ENCODE measurements at places on chromosomes 5 and 9.

DNA sequence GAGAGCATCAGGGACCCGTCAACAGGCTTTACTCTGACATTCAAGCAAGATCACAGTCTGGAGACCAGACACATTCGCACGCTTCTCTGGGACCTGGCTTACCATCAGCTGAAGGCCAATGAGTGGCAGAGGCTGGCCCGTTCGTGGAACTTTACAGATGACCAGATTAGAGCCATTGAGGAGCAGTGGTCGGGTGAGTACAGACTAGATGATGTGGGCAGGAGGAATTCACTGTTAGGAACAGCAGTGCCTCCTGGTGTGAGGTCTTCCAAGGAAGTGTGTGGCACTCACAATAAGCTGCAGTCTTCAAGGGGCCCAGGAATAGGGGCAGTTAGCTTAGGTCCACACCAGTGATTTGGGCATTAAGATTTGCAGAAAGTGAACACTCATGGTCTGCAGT, 50.4 kb downstream of the POC5 start:
- DNase-seq, result no peak

DNA sequence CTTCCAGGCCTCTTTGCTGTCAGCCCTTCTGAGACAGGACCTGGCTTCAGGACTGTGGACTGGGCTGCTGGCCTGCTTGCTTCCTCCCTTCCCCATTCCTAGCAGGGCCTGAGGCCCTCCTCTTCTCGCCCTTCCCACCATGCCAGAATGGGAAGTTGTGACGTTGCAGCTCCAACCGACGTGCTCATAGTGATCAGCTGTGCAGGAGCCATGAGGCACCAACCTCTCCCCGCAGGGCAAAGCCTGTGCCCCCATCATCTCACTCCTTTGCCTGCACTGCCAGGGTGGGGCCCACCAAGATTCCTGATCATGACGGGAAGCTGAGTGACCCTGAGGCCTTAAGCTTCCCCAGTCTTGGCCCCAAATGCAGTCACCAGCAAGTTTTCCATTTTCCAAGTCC, 45.1 kb upstream of the GARNL3 start:
- DNase-seq, result no peak

- DNase-seq, result no peak
Measured at GRCh38 chr5:67964619-67965018, 250.9 kb upstream of the PIK3R1 start.

DNA sequence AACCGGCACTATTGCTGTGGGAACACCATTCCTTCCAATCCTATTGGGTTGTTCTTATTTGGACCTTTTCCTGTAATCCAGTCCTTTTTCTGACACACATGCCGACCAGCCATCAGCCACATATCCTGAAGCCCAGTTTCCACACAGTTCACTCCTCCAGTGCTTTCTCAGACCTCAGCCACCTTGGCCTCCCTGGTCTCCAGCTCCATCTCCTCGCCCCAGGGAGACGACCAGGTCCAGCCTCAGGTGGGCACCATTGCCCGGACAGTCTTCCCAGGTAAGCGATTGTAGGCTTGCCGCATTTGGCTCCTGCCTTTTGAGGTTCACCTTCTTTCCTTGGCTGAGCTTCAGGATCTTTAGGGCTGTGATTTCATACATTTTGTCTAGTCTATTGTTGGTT, 15.2 kb upstream of the TERT start:
- no peak for DNase-seq

Measured in cerebellum (tissue), 4 donors.